Astrocyte (in vitro differentiated cells and primary cell): ENCODE measurements at places on chromosomes 1 and 21.

DNA sequence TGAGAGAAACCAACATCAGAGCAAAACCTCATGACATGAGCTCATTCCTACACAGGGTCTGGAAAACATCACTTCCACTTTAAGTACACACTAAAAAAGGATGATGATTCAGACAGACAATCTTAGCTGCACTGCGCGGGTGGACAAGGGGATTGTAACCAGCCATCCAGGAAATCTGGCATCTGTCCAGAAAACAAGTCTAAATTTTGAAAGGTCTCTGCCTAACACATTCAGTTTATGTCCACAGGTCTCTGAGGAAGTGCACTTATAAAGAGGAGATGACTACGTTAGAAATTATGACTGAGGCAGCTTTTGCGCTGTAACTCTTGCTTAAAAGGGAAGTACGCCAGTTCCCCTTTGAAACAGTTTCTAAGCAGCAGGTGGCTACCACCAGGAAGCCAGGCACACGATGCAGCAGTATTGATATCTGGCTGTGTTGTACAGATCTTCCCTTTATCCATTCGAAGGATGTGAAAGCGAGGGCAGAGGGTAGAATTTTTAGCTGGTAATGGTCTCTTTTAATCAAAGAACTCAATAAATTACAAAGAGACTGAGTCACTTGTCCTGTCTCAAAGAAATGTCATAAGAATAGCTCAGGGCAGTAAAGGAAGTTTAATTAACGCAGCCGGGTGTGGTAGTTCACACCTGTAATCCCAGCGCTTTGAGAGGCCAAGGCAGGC, 128.0 kb downstream of the SETD4 start:
- DNase-seq: peak; percentile 90

DNA sequence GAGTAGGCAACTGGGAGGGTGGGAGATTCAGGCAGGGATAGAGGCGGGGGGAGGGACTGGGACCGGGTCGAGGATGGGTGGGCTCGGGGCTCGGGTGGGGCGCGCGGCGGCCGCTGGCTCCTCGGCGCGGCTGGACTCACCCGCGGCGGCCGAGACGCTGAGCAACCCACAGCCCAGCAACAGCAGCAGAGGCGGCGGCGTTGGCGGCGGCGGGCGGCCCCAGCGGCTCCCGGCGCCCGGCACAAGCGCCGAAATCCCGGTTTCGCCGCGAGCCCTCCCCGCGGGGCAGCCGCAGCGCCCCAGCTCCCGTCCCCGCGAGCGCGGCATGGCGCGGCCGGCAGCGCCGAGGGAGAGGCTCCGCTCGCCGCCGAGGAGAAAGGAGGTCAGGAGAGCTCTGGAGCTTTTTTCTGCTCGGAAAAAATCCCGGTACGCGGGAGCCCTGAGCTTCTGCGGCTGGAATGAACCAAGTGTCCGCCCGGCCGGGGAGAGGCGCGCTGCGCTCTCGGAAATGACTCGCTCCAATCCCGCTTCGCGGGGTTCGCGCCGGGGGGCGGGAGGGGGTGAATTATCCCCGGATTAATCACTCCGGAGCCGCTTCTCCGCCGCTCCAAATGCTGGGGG, at the start of gene CSMD2:
Gene CSMD2, minus strand, starts transcription at position 460 of the 621 bp plus-strand sequence. Its CDS starts 133 bp downstream, at position 327.
- DNase-seq: peak; percentile 66

DNA sequence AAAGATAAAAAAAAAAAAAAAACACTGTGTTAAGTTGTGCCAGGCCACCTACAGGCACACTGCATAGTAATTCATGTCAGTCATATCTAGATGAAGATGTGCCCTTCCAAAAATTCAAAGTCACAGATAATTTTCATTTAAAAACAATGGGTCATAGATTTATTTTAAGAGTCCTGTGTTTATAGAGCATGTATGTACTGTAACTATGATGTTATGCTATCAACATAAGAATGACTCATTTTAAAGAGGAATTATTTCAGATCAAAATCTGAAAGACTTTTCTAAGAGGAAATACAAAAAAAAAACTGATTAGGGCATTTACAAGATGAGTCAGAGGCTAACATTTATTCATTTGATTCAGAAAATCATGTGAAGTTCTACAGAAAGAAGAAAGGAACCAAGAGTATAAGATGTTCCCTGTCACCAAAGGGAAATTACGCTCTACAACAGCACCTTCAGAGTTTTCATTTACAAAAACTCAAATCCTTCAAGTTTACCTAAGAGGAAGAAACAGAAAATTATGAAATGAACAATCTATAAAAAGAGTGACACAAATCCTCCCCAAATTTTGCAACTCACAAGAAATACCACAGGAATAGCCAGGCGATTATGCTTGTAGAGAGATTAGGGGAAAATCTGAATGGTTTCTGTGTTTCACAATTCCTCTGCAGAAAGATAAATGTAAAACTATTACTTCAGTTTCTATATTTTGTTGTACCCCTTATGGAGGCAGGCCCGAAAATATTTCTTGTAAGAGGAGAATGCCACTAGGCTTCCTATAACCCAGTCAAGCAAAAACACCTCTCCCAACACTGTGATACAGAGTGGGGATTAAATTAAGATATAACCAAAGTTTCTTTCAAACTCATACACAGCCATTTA, 13.8 kb downstream of the TP53BP2 start:
- peak; percentile 79 for DNase-seq

- no peak for DNase-seq
These were observed 64.5 kb downstream of the PLPPR5 start for GRCh38 chr1:98940069-98940721.

DNA sequence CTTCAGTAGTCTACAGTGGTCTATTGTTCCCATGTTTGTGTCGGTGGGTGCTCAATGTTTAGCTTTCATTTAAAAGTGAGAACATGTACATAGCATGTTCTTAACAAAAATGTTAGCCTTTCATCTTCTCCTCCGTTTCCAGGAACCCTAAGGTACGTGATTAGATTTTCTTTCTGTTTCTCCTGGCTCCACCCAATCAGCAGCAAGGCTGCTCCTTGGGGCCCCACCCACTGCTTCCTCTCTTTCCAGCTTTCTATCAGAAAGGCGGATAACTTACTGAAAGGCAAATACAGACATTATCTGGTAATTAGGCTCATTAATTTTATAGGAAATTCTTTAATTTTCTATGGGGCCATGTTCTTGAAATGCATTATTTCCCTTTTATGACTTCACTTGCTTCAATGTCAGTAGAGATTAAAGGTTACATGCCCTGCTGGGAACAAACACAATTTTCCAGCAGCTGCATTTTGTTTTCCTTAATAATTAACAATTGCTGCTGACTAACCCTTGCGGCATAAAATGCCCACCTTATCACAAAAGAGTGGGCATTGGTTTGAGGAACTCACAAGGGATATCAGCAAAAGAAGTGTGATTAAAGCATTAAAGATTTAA, 324.9 kb upstream of the SNX7 start:
- DNase-seq: no peak

DNA sequence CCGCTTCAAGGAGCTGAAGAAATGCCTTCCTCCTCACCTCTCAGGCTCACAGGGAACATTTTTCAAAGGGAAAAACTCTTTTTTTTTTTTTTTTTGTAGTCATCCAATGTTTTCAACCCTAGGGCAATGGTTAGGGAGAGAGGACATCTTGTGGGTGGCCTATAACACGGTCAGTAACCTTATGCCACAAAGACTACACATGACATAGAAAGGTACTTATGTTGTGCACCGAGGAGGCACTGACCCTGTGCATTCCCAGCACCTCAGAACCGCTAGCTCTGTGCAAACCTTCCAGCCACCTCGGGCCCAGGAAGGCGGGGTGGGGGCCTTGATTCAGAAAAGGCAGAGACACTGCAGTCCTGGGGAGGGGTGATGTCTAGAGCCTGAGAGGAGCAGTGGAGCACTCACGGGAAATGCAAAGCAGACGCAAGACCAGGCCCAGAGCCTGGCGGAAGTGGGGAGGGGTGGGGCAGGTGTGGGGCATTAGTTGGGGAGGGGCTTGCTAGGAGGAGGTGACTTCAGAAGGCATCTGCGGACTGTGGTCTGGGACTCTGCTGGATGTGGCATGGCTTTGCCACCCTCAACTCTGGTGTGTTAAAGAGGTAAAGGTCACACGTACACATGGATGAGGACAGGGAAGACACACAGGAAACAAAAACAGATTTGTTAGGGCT, 68.6 kb downstream of the MDM4 start:
- no peak for DNase-seq

GRCh38 chr1:115105831-115106230, 16.5 kb upstream of the TSPAN2 start:
- no peak for DNase-seq

- DNase-seq: no peak
These were observed 43.6 kb downstream of the NPHP4 start for GRCh38 chr1:5948681-5949005.

DNA sequence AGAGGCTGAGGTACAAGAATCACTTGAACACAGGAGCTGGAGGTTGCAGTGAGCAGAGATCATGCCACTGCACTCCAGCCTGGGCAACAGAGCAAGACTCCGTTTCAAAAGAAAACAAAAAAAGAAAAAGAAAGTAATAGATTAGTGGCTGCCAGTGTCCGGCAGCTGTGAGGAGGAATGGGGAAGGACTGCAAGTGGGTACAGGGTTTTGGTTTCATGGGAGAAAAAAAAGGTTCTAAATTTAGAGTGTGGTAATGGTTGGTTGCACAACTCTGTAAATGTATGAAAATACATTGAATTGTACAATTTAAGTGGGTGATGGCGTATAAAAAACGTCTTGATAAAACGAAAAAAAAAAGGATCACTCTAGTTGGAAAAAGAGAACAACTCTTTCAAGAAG, 6.7 kb downstream of the TAF1A start:
- no peak for DNase-seq

- DNase-seq: no peak
These were observed 51.8 kb upstream of the LRP8 start for GRCh38 chr1:53379662-53380002.

GRCh38 chr1:99456536-99456935, 189.4 kb upstream of the PALMD start:
- DNase-seq: peak; percentile 60

DNA sequence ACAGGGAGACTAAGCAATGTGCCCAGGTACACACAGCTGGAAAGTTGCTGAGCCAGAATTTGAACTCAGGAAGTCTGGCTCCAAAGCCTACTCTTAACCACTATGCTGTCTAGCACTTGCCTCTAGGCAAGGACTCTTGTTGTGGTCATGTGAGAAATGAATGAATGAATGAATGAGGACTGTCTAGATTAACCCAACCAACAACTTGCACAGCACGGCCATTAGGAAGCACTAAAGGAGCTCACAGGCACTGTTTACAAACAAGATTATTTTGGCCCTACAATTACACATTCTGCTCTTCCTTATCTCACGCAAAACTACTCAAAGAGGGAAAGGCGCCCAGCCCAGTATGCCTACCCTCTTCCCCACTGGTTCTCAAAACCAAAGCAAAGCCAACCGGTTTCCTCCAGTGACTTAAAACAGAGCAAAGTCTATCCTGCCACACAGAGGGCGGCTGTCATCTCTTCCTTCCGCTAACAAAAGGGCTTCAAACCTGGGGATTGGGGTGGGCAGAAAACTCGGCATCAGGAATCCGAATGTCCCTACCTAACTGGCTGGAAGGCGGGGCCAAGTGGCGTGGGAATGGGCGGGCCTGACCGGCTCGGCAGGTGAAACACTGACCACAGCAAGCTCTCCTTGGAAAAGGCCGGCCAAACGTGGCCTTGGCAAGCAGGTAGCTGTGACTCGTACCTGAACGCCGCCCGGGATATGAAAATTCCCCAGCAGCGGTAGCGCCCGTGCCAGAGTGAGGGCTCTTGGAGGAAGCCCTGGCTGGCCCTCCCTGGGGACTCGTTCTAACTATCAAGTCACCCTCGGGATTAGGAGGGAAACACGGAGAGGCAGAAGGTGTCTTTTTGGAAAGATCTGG, 948 bp downstream of the STK40 start:
- no peak for DNase-seq
